Urinary bladder (tissue), 4 donors: ENCODE measurements at places on chromosomes 7 and 10. TPM values are rescaled to one million over a fixed set of nuclear protein-coding genes. Genes with fewer than 3 reads are reported as not detected.

GRCh38 chr10:22230158-22230833 lies 12.5 kb upstream of the EBLN1 start:
- peak; percentile 67 for DNase-seq

DNA sequence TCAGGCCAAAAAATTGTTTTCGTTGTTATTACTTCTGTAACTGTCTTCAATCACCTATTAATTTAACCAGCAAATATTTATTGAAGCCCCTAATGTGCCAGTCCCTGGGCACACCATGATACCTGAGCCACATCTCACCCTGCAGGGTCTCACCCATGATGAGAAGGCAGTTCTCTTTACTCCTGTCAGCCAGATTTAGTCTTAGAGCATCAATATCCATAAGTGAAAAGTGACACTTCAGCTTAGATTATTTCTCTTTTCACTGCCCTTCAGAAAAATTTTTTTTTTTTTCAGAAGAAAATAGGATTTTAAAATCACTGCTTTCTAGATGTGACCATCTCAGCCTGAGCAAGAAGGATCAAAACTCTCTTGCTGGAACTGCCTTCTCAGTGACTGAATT lies 258.6 kb upstream of the NFE2L3 start:
- DNase-seq = no peak

DNA sequence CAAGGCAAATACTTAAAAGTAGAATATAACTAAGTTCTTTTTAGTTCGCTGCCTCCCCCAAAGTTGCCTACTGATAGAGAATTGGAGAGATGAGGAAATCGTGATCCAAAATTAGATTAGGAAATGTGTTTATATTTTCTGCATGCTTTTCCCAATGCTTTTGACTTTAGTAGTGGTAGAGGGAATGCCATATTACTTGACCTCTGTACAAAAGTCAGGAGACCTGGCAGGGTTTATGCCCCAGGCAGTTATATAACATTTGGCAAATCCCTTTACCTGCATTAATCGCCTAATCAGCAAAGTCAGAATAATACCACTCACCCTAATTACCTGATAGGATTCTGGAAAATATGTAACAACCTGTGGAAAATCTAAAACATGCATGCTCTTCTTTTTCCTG lies 142.9 kb downstream of the ANKRD30A start:
- DNase-seq = no peak

GRCh38 chr10:75261813-75262705 lies 26.3 kb upstream of the COMTD1 start:
- no peak for DNase-seq

DNA sequence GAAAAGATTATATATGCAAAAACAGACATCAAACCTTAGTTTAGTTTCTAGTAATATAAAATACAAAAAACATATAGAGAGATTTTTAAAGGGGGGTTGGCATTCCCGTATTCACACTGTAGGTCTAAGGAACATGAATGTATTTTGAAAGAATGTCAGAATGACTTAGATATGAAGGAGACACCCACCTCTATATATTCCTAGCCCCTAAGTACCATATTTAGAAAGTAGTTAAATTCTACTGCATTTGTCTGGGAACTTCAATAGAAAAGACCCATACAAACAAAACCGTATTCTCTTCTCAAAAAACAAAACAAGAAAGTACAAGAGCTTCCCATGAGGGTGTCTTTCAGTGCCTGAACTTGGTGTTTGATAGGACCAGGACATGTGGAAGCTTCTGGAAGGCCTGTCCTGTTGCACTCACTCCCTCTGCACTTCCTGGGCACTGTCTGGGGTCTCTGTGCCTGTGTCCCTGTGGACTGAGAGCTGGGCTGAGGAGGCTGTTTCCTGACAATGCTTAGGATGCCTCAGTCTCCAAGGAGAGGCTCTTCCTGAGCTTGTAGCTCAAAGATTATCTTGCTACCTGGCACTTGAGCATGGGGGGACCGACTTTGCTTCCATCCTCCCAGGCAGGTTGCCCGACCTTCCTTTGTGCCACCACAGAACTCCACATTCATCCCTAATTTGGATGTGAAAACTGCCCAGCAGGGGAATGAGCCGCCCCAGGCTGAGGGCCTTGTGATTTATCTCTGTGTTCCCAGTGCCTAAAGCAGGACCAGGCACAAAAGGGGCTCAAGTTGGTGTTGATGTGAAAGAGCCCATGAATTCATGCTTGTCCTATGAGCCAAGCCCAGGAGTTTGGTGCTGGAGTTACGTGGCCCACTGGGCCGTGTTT lies 44.4 kb upstream of the KLF6 start:
- DNase-seq = no peak

DNA sequence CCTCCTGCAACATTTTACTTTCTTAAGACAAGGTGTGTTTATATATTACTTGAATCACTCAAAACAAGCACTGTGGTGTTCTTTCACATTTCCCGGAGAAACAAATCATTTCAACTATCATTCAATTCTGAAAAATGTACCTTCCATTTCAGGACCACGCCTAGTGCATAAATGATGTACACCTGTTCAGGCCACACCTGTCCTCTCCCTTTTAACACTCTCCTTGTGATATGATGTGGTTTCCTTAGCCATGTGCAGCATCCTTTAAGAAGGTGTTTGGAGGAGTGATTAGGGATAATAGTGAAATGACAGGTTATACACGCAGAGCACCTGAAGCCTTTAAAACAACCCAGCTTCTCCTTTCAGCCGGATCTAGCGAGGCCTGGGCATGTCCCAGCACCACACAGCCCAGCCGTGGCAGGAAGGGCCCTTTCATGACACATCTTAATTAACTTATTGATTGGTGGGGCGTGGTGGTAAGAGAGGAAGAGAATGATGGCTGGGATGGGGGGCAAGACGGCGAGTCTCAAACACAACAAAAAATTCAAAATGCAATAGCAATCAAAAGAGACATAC lies 26.9 kb downstream of the ABLIM1 start:
- no peak for DNase-seq

GRCh38 chr7:106080300-106080987 lies 31.7 kb downstream of the SYPL1 start:
- no peak for DNase-seq

- DNase-seq = no peak
Observed at GRCh38 chr7:120539321-120539720, 266.3 kb downstream of the KCND2 start.

- DNase-seq = no peak
Observed at GRCh38 chr10:132427939-132428367, 31.0 kb downstream of the PWWP2B start.

- no peak for DNase-seq
Observed at GRCh38 chr7:24851786-24852185, 94.5 kb upstream of the GSDME start.

DNA sequence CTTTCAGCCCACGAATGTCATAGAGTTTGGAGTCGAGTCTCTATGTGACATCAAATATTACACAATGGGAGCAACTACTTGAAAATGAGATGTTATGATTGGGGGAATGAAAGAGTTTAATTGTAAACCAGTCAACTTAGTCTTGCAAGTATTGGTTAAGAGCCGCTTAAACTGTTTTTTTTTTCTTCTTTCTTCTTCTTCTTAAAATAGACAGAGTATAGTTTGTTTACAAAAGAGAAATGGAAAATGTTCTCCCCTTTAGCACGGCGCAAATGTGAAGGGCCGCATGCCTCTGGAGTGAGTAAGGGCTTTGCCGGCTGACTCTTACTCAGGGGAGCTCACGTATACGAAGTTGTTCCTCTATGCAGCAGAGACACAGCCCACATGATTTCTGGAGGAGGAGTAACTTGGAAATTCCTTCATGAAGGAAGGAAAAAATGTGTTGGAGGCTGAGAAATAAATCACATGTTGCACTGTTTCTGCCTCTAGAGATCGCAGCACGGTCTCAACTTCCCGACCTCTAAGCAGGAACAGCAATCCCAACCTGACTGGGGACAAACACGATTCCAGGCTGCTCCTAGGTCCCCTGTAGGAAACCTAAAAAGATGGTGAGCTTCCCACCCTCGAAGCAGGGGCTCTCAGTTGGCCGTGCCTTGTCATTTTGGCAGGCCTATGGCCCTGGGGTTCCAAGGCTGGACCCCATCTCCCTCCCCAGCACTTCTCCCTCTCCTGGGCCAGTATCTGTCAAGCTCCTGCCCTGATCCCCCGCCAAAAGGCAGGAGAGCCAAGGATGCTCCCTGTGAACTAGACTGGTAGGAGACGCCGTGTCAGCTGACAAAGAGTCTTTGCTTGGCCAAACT lies 44.8 kb downstream of the MYOF start:
- DNase-seq = peak; percentile 91

GRCh38 chr7:75642810-75643486 lies 95.8 kb downstream of the HIP1 start:
- DNase-seq = no peak

- DNase-seq = no peak
Observed at GRCh38 chr10:118542745-118543144, 52.7 kb downstream of the PRLHR start.

DNA sequence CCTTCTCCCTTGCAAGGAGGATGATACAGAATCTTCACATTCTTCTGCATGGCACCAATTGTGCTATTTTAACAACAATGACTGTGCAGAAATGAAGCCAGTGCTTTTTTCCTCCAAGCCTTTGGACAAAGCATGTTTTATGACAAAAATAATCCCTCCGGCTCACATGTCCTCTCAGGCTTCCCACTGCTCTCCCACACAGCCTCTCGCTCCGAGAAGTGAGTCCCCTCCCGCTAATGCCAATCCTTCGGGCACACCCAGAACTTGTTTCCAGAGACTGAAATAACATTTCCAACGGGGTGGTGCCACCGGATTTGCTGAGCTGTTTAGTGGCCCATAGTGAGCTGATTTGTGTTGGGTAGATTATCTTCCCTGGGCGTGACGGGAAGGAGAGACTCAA lies 35.8 kb downstream of the RBM17 start:
- no peak for DNase-seq

- no peak for DNase-seq
Observed at GRCh38 chr10:35555962-35556930, 48.9 kb upstream of the GJD4 start.

Gene TAS2R4
- polyA plus RNA-seq = 0.13 TPM

Gene GCK
- 2.1 TPM for polyA plus RNA-seq

Gene NPTX2
- polyA plus RNA-seq = 12.1 TPM

Gene NPM3
- 36.8 TPM for polyA plus RNA-seq

Gene HYAL4
- not detected for polyA plus RNA-seq

Gene HMX3
- not detected for polyA plus RNA-seq

Gene PITX3
- 0.08 TPM for polyA plus RNA-seq

Gene CNPY1
- polyA plus RNA-seq = not detected

Gene PGAM2
- polyA plus RNA-seq = 0.71 TPM
